ENCODE measurements at places on chromosomes 16 and 17.

GRCh38 chr17:78803186-78803845, 21.2 kb upstream of the CYTH1 start:
- no peak for DNase-seq

DNA sequence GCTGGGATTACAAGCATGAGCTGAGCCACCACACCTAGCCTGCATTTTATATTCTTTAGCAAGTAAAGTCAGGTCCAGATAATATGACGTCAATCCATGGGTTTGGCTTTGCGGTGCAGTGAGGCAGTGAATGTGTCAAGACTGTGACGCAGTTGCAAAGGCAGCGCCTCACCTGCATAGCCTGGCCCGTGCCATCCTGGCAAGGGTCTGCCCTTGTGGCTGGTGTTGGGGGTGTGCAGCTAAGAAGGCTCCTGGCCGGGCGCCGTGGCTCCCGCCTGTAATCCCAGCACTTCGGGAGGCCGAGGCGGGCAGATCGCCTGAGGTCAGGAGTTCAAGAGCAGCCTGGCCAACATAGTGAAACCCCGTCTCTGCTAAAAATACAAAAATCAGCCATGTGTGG, 7.0 kb downstream of the PDF start:
- no peak for DNase-seq

- DNase-seq, result no peak
Observed at GRCh38 chr16:85601730-85602401, 11.3 kb upstream of the GSE1 start.

GRCh38 chr16:16828913-16829398, 450.0 kb downstream of the NPIPA7 start:
- no peak for DNase-seq

- no peak for DNase-seq
Observed at GRCh38 chr16:28304214-28304613, 11.9 kb downstream of the SBK1 start.

Data from CD8-positive, alpha-beta memory T cell (primary cell).